Lung (tissue), 17 donors: ENCODE measurements at places on chromosomes 13 and 19.

GRCh38 chr13:29081697-29082440 is 261.7 kb downstream of the MTUS2 start:
- peak; percentile 34 for DNase-seq

DNA sequence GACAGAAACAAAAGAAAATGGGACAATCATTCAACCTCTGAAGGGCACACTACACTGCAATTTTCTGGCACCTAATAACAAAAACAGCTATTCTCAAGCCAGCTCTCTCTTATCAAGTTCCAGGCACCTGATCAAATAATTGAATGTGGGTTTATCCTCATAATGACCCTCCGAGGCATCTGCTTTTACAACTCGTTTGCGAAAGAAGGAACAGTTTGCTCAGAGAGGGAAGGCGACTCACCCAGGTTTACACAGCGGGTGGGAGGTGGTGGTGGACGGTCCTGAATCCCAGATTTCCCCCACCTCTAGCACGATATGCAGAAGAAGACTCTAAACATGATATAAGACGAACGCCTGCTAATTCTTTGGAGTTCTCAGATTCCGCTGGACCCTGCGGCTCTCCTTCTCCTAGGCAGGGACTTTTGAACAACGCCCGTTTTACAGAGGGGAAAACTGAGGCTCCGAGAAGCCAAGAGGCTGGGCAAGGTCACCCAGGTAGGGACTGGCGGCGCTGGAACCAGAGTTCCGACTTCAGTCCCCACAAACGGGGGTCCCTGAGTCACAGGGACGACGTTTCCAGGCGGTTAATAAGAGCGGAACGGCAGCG is 641 bp downstream of the SGTA start:
- DNase-seq = no peak

GRCh38 chr19:32308431-32309077 is 36.9 kb upstream of the ZNF507 start:
- no peak for DNase-seq

GRCh38 chr13:32259116-32259515 is 56.0 kb downstream of the ZAR1L start:
- no peak for DNase-seq

- no peak for DNase-seq
Measured at GRCh38 chr13:67013709-67014108, 216.4 kb downstream of the PCDH9 start.

- DNase-seq = no peak
Measured at GRCh38 chr19:22606212-22606553, 27.9 kb upstream of the ZNF492 start.

GRCh38 chr13:34371645-34372395 is 553.9 kb downstream of the RFC3 start:
- DNase-seq = no peak

DNA sequence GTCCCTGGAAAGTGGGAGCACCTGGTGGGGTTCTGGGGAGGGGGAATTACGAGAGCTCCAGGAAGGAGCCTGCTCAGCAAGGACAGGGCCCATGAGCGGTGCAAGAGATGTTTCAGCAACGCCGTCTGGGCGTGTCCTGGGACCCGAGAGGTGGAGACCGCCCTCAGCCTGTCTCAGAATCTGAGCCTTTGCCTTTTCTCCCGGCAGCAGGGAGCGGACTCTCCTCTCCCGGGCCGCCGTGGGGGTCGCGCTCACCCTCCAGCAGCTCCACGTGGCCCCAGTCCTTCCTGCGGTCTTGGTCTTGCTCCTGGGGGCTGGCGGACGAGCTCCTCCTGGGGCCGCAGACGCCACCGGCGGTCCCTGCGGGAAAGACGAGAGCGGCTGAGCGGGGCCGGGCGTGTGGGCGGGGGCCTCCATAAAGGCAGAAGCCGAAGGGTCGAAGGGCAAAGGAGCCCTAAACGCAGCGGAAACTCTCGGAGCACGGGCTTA is 714 bp downstream of the POLRMT start:
- peak; percentile 44 for DNase-seq

DNA sequence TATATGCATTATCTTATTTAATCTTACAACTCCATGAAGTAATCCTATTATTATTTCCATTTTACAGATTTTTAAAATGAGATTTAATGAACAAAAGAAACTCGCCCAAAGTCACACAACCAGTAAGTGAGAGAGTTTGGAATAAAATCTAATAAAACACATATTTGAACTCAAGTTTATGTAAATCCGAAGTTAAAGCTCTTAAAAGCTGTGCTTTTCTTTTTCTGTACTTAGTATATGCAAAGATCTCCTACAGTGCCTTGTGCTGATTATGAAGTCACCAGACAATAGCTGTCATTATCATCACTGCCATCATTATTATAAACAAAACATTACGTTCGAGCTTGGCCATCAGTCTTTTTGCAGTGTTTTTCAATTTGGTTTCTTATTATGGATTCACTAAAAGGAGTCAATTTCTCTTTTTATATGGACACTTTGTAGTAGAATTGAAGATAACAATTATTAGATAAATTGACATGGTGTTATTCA is 29.7 kb upstream of the ENOX1 start:
- no peak for DNase-seq

DNA sequence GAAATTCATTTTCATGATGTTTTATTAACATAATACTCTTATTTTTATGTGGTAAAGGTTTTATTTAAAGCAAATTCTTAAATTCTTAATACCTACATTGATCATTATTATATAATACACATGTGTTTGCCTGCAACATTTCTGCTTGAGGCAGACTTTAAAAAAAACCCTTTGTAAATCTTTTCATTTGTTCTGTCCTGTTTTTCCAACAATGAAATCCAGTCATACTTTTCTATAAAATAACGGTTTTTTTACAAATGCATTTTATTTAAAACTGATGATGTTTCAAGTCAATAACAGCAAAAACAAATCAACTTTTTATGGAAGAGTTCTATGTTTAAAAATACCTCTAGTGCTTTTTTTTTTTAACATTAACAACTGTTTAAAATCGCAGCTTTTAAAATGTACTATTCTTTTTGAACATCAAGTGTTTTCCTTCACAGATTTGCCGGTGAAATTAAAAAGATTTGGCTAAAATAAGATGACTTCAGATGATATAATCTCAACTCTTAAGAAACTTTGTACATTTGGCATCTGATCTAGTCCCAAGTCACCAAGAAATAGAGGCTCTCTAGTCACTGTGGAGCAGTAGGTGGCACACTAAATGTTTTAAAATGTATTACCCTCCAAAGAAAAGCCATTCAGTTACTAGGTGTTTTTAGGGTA is 5.1 kb downstream of the POU4F1 start:
- peak; percentile 55 for DNase-seq

DNA sequence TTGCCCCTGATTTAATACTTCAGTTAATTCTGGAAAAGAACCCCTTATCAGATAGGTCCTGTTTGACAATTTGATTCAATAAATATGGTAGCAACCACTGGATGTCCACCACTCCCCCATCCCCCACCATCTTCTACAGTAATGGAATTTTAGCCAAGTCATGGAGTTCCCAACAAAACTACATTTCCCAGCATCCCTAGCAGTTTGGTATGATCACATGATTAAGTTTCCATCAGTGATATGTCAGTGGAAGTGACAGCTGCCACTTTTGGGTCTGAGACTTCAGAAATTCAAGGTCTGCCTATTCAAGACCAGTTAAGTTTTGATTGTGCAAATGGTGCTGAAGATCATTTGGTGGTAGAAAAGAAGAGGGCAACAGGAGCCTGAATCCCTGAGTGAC is 85.5 kb downstream of the CACNA1A start:
- no peak for DNase-seq

DNA sequence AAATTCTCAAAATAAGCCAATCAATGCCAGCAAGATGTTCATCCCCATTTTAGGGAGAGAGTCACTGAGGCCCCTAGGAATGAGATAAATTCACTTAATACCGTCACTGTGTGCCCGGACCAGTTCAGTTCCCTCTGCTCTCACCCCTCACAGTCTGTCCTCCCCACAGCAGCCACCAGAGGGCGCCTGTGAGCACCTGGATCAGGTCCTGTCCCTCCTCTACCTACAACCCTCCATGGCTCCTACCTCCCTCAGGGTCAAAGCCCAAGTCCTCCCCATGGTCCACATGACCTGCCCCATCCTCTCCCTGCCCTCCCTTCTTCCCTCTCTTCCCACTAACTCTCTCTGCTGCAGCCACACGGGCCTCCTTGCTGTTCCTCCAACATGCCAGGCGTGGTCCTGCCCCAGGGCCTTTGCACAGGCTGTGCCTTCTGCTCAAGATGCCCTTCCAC is 42.0 kb upstream of the NFIC start:
- DNase-seq = no peak

GRCh38 chr13:97561182-97561581 is 127.2 kb downstream of the RAP2A start:
- no peak for DNase-seq

DNA sequence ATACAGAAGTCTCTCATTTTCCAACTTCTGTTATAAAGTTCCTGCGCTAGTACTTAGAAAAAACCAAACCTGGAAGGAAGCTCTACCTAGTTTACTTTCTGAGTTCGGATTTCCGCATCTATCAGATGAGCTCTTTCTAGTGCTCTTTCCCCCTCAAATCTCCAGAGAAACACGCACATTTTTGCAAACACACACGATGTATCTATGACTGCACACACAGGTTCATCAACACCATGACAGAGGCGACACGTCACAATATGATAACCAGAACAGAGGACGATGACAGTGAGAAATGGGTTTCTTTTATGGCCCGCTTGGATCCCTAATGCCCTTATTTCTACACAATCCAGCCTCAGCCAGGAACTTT is 629 bp upstream of the LRRC63 start:
- DNase-seq = no peak

DNA sequence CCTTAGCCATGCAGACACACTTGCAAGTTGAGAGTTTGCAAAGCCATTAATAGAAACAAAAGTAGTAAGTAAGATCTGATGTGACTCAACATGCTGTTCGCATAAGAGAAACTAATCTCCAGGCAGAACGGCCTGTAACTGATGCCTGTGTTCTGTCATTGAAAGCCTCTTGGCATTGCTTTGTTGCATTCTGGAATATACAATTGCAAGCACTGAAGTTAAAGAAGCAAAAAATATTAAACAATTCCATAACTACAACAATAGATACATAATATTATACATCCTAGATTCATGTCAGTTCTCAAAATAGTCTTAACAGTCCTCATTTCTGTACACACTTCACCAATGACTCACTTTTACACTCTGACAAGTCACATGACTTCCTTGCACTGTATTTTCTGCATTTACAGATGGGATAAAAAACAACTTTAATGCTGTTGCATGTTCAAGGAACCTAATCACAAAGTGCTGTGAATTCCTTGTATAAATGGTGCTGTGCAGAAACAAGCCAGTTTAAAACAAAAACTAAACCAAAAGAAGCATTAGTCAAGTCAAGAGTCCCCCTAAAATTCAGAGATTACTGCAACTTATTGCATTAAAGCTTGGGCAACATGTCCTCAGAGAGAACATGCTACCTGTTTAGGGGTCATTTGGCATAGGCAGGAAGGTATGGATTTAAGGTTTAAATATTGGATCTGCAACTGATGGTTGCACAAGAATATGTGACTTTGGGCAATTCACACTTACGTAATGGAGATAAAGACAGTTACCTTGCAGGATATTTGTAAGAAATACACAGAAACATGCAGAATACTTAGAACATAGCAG is 79.5 kb upstream of the SERP2 start:
- peak; percentile 85 for DNase-seq

DNA sequence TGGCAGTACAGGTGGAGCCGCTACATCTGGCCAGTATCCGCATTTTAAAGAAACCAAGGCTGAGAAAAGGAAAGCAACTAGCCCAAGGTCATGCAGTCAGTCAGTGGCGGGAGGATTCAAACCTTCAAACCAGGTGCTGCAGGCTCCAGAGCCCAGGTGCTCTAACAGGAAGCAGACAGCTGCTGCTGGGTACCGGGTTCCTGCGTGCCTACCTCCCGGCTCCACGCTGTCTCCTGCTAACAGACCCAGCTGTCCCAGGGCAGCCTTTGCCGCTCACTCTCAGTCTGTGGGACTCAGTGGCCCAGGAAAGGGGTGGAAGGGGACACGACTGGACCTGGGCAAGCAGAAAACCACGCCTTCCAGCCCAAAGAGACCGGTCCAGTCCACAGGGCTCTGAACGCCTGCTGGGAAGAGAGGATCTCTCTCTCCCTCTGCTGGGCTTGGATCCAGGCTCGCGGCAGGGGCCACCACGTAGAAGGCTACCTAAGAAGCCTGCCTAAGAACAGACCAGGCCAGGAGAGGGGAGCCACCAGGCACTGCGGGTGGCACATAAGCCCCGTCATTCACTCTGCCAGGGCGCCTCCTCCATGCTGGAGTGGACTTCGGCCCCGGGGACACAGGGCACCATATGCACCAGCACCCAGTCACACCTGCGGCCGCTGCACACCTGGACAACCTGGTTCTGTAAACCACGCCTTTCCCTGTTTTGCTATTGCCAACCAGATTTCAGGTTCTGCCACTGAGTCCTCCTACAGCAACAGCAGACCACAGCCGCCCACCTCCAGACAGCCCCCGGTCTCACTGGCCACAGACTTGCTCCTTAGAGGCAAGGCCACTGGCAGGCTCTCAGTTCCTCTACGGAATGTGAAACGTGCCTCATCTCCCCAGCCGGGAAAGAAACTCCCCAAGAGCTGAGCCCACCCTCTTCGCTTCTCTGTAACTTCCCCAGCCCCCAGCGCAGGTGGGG is 4.6 kb downstream of the DAPK3 start:
- DNase-seq = no peak
